ENCODE measurements at places on chromosomes 2 and 18.

DNA sequence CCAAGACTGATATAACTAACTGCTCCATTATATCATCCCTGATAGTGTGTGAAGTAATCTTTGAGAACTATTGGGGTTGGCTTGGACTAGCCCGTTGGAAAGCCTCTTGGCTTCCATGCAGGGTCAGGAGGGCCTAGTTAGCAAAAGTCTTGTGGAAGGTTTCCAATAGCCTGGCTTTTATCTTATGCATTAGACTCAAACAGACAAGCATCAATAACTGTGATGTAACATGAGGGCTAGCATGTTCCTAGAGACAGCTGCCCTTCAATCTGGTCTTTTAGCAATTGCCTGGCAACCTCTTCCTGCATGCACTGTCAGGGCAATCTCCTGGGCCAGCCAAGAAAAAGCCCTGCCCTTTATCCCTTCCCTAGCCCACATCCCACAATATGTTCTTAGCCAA lies 18.2 kb downstream of the SLC8A1 start:
- no peak for DNase-seq

GRCh38 chr2:212766921-212767320 lies 228.3 kb upstream of the ERBB4 start:
- DNase-seq, result no peak

- peak; percentile 86 for DNase-seq
Measured at GRCh38 chr2:26462511-26463243, 15.2 kb downstream of the OTOF start.

- no peak for DNase-seq
Measured at GRCh38 chr2:142965443-142965842, 88.0 kb downstream of the KYNU start.

Measured in H7 (cell line).